ENCODE measurements at places on chromosomes 1 and 21.

GRCh38 chr1:29478879-29479278, 242.6 kb downstream of the PTPRU start:
- DNase-seq, result no peak

DNA sequence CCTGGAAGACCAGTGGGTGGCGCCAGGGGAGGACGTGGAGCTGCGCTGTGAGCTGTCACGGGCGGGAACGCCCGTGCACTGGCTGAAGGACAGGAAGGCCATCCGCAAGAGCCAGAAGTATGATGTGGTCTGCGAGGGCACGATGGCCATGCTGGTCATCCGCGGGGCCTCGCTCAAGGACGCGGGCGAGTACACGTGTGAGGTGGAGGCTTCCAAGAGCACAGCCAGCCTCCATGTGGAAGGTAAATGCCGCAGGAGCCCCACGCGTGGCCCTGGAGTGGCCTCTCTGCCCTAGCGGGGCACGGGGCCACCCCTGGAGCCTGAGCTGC, 75.2 kb downstream of the OBSCN start:
- no peak for DNase-seq

DNA sequence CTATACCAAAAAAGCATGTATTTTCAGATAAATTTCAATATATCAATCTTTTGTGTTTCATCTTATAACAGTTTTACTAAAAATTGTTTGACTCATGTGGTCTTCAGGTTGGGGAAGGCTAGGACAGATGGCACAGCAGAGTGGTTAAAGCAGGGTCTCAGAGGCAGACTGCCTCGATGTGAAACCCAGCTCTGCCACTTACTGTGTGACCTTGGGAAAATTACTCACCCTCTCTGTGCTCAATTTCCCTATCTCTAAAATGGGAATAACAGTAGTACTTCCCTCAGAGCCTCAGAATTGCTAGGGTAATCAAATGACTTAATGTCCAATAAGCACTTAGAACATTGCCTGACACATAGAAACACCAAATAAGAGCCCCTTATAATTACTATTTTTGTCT, 262.1 kb upstream of the FMN2 start:
- DNase-seq, result no peak

- no peak for DNase-seq
These were observed 17.0 kb downstream of the LHX4 start for GRCh38 chr1:180247061-180247460.

GRCh38 chr1:164628772-164629171, 69.8 kb downstream of the PBX1 start:
- no peak for DNase-seq

DNA sequence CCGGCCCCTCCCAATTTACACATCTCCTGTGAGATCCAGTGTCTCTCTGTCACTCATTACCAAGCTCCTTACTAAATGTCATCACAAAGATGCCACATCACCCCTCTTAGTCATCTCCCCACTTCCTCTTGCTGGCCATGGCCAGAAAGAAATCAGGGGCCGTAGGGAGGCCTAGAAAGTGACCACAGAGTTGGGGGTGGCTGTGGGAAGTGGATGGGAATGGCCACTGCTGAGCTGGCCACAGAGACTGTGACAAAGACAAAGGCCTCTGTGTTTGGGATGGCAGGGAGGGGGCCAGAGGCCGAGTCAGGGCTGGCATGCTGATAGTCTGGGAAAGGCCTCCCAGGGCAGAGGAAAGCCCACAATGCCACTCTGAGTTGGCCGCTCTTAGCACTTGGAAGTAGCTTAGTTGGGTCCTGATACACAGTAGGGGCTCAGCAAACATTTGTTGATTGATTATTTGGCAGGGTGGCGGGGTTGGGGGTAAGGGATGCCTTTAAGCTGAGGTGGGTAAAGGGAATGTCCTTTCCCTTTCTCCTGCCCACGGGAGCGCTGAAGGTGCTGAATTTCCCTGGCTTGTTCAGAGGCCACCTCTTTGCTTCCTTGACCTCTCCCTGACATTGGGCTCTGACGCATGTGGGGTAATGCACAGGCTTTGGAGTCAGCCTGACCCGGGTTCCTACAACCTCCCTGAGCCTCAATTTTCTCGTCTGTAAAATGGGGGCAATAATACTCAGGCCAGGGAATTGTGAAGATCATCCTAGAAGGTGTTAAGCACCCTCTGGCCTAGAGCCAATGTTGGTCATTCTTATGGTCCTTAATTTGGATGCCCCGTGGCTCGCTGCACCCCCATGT, 13.2 kb downstream of the NAV1 start:
- DNase-seq, result no peak

- DNase-seq, result no peak
These were observed 65.1 kb upstream of the HSD17B7 start for GRCh38 chr1:162725301-162725837.

DNA sequence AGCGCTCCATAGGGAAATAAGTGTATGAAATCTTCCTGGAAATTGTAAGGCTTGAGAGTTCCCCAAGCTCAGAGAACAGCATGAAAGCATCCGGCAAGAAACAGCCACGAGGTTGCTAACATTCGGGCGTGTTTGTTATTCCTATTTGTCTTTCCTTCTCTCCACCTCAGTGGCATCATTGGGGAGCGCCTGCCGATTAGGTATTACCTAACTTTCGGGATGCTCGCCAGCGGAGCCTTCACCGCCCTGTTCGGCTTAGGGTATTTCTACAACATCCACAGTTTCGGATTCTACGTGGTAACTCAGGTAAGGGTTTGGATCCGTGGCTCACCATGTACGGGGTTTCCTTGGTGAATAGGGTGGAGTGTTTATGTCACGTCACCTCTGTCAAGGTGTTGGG, 25.7 kb downstream of the SLC37A1 start:
- DNase-seq, result no peak

GRCh38 chr1:155093911-155094621, 15.4 kb downstream of the EFNA3 start:
- DNase-seq, result no peak

- DNase-seq, result no peak
These were observed 263.4 kb upstream of the SNX7 start for GRCh38 chr1:98398092-98398491.

DNA sequence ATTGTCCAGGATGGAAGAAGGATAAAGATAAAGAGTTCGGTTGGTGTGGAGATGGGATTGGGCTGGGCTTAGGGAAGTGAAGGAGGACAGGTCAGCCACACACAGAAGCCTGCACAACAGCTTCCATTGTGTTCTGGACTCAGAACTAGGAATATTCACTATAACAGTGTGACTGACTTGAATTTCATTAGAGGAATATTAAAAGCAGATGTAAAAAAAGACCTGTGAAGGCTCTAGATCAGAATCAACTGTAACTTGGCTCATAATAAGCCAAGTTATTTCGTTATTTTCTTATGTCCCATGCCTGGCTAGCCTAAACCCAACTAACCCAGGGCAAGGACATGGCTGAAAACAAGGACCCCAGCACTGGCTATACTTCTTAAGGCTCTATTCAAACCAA, 56.6 kb upstream of the GPR88 start:
- no peak for DNase-seq

DNA sequence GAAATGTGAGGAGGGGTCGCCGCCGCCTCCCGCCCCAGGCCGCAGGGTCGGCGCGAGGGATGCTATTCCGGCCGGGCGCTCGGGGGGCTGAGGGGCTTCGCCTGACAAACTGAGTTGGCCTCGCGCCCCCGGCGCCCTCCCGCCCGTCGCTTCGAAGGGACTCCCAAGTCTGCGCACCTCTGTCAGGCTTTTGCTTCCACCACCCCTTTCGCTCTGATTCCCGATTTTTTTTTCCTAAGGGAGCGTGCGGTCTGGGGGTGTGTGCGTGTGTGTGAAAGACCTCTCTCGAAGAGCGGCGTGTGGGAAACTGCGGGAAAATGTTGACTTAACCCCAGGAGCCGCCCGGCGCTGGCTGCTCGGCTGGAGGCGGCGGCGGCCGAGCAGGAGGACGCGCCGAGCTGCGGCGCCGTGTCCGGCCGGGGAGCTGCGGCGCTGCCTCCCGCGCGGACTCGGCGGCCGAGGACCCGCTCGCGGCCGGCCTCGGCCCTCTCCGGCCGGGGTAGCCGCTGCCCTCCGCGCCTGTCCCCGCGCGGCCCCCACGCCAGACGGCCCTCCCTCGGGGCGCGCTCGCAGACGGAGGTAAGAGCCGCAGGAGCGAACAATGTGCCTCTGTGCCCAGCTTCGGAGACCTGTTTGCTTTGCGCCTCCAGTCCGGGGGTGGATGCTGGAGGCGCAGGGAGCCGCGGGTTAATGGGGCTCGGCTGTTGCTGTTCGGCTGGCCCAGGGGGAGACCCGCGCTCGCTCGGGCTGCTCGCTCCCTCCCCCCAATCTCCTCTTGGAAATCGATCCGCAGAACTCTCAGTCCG, 1.1 kb downstream of the ADGRL2 start:
- DNase-seq, result no peak

DNA sequence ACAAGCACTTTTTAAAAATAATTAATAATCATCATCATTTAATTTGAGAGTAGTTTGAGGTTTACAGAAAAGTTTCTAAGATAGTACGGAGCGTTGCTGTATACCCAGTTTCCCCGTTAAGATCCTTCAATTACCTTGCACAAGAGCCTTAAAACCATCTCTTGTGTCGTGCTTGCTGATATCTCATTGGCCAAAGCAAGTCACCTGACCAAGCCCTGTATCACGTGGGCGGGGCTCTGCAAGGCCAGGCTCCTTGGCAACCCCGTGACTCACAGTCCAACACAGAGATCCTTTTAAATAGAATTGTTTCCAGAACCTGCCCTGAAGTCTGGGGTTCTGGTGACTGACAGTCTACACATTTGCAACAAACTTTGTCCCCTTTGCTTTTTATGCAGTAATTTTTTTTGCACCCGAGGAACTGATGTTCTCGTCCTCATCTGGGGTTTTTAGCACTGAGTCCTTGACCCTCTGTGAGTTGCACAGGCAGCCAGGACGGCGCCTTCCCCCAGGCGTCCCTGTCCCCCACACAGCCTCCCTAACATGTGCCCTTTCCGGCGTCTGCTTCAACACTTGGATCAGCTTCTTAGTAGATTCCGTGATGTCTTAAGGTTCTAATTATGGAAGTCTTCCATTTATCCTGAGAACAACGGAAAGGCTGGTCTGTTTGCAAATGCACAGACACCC, 183.3 kb upstream of the TMEM51 start:
- no peak for DNase-seq

DNA sequence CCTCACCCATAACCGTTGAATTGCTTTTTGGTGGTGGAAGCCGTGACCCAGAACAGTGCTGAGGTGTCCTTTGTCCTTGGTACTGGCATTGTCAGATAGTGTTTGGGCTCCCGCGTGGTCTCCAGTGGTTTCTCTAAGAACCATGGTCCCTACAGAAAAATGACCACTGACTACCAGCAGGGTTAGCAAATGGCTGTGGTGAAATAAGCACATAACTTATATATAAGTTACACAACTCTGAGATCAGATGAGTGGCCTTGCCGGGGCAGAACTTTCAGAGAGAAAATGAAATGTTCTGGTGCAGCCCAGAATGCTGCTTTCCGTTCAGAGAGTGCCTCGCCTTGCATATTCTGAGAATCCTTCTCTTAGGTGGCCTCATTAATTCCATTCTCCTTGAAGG, 5.0 kb downstream of the SLC37A1 start:
- no peak for DNase-seq

DNA sequence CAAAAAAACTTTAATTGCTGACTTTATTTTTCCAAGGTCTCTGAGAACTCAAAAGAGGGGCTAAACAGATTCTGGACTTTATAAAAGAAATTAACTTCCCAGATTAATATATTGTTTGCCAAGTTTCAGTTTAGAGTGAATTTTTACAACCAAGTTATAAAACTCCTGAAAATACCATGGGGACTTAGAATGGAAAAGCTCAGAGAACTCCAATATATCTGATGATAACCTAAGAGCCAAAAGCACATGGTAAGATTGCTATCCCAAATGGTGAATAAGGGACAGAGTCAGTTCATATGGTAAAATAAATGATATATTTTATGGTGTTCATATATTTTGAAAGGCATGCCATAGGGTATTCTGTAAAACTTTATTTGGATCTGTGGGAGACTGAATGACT, 470.9 kb downstream of the TTLL7 start:
- no peak for DNase-seq

DNA sequence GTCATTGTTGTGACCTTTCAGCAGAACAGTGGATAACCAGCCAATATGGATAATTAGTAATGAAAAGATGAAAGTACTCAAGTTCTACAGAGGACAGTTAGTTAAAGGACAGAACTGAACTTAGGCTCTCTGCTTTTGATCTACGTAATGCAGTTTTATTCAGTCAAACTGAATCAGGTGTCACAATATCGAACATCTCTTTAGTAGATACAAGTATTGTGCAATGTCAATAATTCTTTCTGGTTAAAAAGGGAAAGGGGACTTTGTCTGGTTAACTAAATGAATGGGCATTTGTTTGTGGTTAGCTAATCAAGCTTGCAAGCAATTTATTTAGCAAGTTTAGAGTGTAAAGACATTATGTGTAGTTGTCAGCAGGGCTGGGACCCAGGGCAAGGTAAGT, 562.2 kb upstream of the PTBP2 start:
- no peak for DNase-seq

DNA sequence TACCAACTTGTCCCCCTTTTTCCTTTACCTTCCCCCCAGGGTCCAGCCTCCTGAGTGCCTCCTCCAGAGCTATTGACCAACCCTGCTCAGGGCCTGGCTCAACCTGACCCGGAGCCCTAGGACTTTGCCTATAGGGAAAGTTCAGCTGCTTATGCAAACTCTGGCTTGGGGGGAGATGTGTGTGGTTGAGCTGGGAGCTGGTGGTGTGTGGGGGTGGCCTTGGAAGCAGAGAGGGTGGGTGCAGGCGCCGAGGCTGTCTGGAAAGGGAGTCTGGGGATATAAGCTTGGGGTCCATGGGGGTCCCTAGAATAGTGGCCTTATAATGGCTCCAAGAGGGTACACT, 14.1 kb downstream of the KCNQ4 start:
- no peak for DNase-seq

- DNase-seq, result no peak
These were observed 116.8 kb upstream of the FAM78B start for GRCh38 chr1:166283600-166283999.

DNA sequence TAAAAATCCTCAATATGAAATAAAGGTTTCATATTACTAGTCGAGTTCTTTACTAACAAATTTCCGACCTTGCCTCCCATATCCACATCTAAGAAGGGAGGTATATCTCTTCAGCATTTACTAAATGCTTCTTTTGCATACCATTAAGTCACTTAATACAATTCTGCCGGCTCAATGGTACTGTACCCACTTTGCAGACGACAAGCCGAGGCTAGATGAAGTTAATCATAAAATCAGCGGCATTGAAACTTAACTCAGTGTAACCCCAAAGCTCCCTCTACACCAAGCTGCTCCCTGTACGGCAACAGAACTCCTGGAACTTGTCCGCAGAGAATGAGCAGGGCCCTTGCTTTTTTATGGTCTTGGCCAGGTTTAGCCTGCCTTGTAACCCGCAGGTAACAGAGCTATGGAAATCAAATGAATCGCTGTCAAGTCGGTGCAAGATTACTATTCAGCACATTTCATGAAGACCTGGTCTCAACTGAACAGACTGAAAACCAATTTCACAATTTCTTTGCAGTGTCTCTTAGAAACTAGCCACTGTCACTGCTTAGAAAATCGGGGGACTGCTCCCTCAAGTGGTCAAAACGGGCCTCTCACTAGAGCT, 738 bp downstream of the INTS7 start:
- DNase-seq, result no peak

- DNase-seq, result no peak
These were observed 6.5 kb downstream of the RNU5D-1 start for GRCh38 chr1:44724296-44724954.
